Progenitor cell of endocrine pancreas (in vitro differentiated cells): ENCODE measurements at places on chromosomes 5 and 9.

- no peak for DNase-seq
Measured at GRCh38 chr9:72984991-72985390, 32.1 kb upstream of the ALDH1A1 start.

DNA sequence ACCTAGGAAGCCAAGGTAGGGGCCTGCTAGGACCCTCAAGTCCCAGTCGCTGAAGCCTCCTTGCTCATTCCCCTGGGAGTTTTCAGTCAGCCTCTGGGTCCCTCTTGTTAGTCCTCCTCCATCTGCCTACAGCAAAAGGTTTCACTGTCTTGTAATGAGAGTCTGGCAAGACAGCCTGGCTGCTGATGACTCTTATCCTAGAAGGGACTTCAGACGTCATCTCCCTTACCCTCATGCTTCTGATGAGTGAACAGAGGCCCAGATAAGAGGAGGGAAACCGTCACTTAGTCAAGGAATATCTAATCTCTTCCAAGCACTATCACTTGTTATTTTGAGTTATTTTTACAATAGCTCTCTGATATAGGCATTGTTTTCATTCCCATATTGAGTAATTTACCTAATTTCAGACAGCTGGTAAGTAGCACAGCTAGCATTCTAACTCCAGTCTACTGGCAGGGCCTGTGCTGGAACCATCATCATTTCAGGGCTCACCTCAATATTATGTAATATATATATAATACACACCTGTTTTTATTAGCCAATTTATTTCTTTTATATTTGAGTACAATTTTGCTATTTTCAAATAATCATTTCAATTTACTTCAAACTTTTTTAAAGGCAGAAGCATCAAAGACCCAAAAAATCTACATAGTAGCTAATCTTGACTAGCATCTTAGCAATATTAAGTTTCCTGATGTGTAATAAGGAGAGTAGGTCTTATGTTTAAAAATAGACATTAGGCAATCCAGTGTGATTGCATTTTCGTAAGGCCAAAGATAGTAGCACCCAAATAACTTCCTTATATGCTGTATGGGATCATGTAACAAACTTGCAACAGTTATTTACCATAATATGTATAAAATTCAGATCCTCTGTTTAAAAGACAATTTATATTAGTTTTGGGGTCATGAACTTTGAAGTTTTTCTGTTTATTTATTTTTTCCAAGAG lies 7.9 kb downstream of the CMYA5 start:
- DNase-seq = no peak

DNA sequence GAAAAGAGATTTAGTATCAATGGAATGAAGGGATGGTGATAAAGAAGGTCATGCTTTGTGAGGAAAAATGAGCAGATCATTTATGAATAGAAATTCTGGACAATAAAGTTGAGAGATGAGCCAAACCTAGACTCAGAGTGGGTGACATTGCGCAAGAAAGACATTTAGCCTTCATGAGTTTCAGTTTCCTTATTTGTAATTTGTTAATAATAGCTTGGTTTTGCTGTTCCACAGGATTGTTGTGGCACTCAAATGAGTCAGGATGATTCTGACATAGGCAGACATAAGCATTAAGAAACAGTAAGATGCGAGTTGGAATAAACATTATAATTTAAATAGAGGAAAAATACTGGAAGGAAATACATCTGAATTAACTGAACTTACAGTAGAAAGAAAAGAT lies 34.8 kb downstream of the ITGA2 start:
- DNase-seq = no peak

DNA sequence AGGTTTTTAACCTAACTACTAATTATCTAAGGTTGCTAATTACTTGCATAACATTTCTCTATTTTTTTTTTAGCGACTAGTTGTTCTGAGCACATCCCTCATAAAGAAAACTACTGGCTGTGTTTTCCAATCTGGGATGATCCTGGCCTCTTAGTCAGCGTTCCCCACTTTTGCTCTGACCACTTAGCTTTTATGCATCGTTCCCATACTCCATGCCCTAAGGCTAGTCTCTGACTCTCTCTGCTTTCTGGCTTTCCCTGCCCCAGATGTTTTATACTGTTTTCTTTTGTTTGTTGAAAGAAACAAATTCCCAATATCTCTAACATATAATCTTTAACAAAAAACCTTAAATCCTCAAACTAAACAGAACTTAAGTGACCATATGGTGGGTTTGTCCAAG lies 217.9 kb downstream of the SPATA31D1 start:
- DNase-seq = no peak

- no peak for DNase-seq
Measured at GRCh38 chr9:129569502-129570449, 51.1 kb downstream of the C9orf50 start.

GRCh38 chr9:121325387-121325786 lies 44.7 kb downstream of the STOM start:
- no peak for DNase-seq

GRCh38 chr9:116837018-116837989 lies 150.2 kb downstream of the TRIM32 start:
- no peak for DNase-seq

DNA sequence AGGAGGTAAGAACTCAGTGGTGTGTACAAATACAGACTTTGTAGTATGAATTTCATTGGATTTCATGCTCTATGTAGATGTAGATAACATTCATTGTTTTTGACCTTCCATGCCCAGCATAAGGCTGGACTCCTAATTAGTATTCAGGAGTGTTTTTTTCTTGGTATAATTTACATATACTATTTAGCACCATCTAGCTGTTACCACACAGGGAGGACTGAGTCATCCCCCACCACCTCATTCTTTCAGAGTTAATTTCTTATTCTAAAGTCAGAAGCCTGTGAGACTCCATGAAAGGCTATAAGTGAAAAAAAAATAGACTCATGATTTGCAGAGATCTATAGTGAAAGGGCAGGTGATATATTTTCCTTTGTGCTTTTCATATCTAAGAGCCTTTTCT lies 555.0 kb downstream of the PRR16 start:
- DNase-seq = no peak

GRCh38 chr9:28212979-28213378 lies 639.7 kb upstream of the C9orf72 start:
- no peak for DNase-seq

- no peak for DNase-seq
Measured at GRCh38 chr9:37421914-37422288, 595 bp upstream of the GRHPR start.

- DNase-seq = no peak
Measured at GRCh38 chr5:72938206-72938605, 17.6 kb upstream of the FCHO2 start.
